ENCODE measurements at places on chromosomes 2 and 18. TPM values are rescaled to one million over a fixed set of nuclear protein-coding genes. Genes with fewer than 3 reads are reported as not detected.
A peak's percentile ranks its signal among the peaks of the same experiment; 100 is the strongest.

- no peaks in the 10 kb centered on the region for H3K36me3 ChIP-seq
- DNase-seq, result no peak
- no peak overlapping the region for H3K4me3 ChIP-seq
- no peak overlapping the region for H3K27ac ChIP-seq
- peaks cover 25% of the 10 kb centered on the region for H3K27me3 ChIP-seq
These were observed 97.7 kb downstream of the SGPP2 start for GRCh38 chr2:222522082-222522481.

DNA sequence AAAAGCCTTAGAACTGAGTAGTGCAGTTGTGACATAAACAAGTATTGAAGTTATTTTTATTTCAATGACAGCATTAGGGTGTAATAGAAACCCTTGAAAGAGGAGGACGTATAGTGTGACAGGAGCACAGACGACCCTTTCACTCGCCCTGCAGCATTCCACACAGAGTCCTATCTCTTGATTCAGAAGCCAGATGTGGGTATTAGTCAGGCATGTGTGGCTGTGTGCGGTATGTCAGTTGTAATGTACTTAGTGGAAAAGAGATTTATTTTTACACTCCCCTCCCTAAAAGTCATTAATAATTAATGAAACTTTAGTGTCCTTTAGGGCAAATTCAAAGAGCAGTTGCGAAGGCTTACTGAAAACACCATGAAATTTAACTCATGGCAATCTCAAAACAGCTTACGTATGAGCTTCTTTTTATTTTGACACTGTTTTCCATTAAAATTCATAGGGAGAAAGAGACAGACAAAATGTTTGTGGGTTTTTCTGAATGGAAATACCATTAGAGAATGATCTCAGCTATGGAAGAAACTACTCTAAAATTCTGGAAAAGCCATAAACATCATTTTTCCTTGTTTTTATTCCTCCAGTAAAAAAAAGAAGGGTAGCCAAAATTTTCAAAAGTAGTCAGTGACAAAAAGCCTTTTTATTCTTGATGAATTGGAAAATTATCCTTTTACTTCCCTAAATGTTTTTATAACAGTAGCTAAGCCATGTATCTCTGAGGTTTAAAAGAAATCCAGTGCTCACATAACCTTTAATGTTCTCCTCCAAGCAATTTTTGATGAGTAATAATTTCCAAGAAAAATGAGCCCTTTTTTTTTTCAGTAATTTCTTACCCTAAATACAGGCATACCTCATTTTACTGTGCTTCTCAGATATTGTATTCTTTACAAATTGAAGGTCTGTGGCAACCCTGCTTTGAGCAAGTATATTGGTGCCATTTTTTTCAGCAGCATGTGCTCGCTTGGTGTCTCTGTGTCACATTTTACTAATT is 84.0 kb upstream of the DSEL start:
- peak overlapping the region; percentile 92 for H3K27ac ChIP-seq
- no peak for DNase-seq
- H3K4me1 ChIP-seq, result peaks cover 48% of the 10 kb centered on the region
- peak overlapping the region; percentile 48 for H3K4me3 ChIP-seq
- H3K27me3 ChIP-seq, result no peaks in the 10 kb centered on the region

GRCh38 chr18:33665641-33666040 is 87.6 kb downstream of the ASXL3 start:
- H3K4me3 ChIP-seq, result no peak overlapping the region
- H3K27me3 ChIP-seq, result no peaks in the 10 kb centered on the region
- peaks cover 10% of the 10 kb centered on the region for H3K36me3 ChIP-seq
- peaks cover 6% of the 10 kb centered on the region for H3K4me1 ChIP-seq
- no peak for DNase-seq
- H3K27ac ChIP-seq, result no peak overlapping the region

GRCh38 chr2:17625446-17625845 is 85.0 kb downstream of the VSNL1 start:
- H3K4me3 ChIP-seq, result no peak overlapping the region
- no peak overlapping the region for H3K27ac ChIP-seq
- DNase-seq, result no peak

GRCh38 chr2:219648176-219648575 is 20.7 kb downstream of the SLC4A3 start:
- no peak overlapping the region for H3K27ac ChIP-seq
- H3K27me3 ChIP-seq, result peaks cover 31% of the 10 kb centered on the region
- peaks cover 3% of the 10 kb centered on the region for H3K36me3 ChIP-seq
- peak; percentile 8 for DNase-seq

DNA sequence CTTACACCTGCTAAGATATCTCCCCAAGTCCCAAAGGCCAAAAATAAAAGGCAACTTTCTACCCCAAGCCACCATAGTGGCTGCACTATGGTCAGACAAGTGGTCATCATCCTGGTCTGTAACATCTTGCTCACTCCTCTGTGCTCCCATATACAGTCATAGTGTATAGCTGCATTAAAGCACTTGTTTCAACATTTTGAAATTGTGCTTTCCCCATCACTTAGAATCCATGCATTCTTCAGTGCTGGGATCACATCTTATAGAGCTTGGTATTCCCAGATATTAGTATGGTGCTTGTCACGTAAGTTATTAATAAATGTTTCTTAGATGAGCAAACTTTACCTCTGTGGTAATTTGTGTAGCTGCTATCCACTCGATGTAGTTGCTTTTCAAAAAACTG is 40.4 kb upstream of the CDC42EP3 start:
- peaks cover 35% of the 10 kb centered on the region for H3K4me1 ChIP-seq
- no peak for DNase-seq
- H3K4me3 ChIP-seq, result no peak overlapping the region
- H3K27ac ChIP-seq, result peak overlapping the region; percentile 84

DNA sequence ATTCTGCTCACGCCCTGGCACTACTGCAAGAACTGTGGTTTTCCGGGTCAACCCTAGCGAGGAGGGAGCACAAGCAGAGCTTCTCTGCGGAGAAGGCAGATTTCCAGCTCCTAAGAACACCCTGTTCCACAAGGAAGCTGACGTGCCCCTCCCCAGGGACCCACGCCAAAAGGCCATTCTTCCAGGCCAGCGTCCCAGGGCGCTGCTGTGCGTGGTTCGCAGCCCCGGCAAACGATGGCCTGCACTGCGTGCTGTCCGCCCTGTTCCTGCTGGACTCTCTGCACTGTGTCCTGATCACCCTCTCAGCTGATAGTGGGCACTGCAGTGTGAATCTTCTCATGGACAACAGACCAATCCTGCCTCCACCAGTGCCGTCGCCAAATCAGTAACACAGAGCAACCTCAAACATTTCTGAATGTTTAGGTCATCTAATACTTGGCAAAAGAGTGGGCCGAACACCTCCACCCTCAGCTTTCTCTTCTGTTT is 49.1 kb downstream of the ADI1 start:
- peaks cover 37% of the 10 kb centered on the region for H3K36me3 ChIP-seq
- DNase-seq, result no peak
- no peaks in the 10 kb centered on the region for H3K27me3 ChIP-seq
- no peak overlapping the region for H3K4me3 ChIP-seq
- peaks cover 6% of the 10 kb centered on the region for H3K4me1 ChIP-seq
- no peak overlapping the region for H3K27ac ChIP-seq

- H3K36me3 ChIP-seq, result no peaks in the 10 kb centered on the region
- H3K27me3 ChIP-seq, result peaks cover 2% of the 10 kb centered on the region
- no peak overlapping the region for H3K4me3 ChIP-seq
- no peak for DNase-seq
- no peaks in the 10 kb centered on the region for H3K4me1 ChIP-seq
These were observed 752.6 kb upstream of the ID2 start for GRCh38 chr2:7929281-7929680.

TNFRSF11A gene
- total RNA-seq, result not detected
